ENCODE measurements at places on chromosomes 4 and X.

DNA sequence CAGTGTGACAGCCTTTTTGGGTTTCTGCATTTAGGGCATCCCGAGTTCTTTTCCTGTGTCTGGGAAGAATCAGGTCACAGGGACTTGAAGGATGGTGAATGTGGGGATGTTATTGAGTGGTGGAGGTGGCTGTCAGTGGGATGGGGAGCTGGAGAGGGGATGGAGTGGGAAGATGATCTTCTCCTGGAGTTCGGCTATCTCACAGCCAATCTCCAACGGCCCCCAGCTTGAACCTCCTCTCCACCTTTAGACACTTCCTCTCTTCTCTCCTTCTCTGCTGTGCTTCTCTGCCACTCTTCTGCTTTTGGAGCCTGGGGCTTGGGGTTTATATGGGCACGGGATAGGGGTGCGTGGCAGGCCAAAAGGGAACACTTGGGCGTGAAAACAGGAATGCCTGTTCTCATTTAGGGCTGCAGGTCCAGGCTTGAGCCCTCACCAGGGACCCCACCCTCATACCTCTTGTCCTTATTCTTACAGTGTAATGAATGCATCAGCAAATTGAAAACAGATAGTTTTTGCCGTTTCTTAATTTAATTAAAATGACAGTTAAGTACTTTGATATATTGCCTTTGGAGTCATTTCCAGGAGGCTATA is 37.5 kb downstream of the USP9X start:
- no peak for DNase-seq

DNA sequence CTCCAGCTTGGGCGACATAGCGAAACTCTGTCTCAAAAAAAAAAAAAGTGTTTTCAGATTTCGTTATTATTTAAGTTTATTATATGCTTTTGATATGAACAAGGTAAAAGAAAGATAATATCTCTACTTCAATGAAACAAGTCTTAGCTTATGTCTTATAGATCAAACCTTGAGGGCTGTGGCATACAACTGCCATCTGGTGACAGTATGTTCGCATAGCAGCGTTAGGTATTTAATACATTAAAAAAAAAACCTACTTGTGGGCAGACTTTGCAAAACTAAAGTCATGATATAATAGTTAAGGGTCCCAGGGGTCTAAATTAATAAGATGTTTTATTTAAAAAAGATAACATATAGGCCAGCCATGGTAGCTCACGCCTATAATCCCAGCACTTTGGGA is 161.2 kb upstream of the AMOT start:
- DNase-seq: no peak

- DNase-seq: no peak
Measured at GRCh38 chrX:123834116-123834515, 25.7 kb upstream of the XIAP start.

GRCh38 chrX:13167481-13168231 is 123.2 kb upstream of the FAM9C start:
- peak; percentile 33 for DNase-seq

GRCh38 chr4:167431371-167431770 is 197.1 kb upstream of the SPOCK3 start:
- no peak for DNase-seq
